Bronchial epithelial cell (primary cell): ENCODE measurements at places on chromosomes 16 and 17. TPM values are rescaled to one million over a fixed set of nuclear protein-coding genes. Genes with fewer than 3 reads are reported as not detected.

Gene PRR14
- total RNA-seq = 2.6 and 7.8 TPM in 2 replicates

Gene TMEM114
- total RNA-seq = not detected in 2 replicates

Gene EVI2A
- total RNA-seq = not detected in 2 replicates

Gene RCVRN
- total RNA-seq = not detected in 2 replicates

Gene PLEKHM1
- total RNA-seq = 38.7 and 45.2 TPM in 2 replicates

Gene DDX42
- total RNA-seq = 65.0 and 70.5 TPM in 2 replicates

Gene KRTAP1-5
- not detected in 2 replicates for total RNA-seq

Gene KCNJ16
- total RNA-seq = not detected in 2 replicates

Gene LRRC37A
- total RNA-seq = 1.8 and 1.9 TPM in 2 replicates

Gene ABCA9
- 0.13 and 0.26 TPM in 2 replicates for total RNA-seq

Gene KRT13
- total RNA-seq = 112 and 242 TPM in 2 replicates

Gene SSTR5
- total RNA-seq = not detected in 2 replicates

Gene DNASE1L2
- under 0.01 and 0.64 TPM in 2 replicates for total RNA-seq

Gene CCDC40
- total RNA-seq = 0.79 and 1.7 TPM in 2 replicates

Gene FNDC8
- not detected in 2 replicates for total RNA-seq

Gene GLOD4
- total RNA-seq = 90.6 and 93.2 TPM in 2 replicates

Gene MYH1
- total RNA-seq = not detected in 2 replicates

Gene ATP1B2
- not detected in 2 replicates for total RNA-seq

Gene ABCA10
- total RNA-seq = 0.79 and 1.3 TPM in 2 replicates
